ENCODE measurements at places on chromosomes 16 and 17. TPM values are rescaled to one million over a fixed set of nuclear protein-coding genes. Genes with fewer than 3 reads are reported as not detected.

DNA sequence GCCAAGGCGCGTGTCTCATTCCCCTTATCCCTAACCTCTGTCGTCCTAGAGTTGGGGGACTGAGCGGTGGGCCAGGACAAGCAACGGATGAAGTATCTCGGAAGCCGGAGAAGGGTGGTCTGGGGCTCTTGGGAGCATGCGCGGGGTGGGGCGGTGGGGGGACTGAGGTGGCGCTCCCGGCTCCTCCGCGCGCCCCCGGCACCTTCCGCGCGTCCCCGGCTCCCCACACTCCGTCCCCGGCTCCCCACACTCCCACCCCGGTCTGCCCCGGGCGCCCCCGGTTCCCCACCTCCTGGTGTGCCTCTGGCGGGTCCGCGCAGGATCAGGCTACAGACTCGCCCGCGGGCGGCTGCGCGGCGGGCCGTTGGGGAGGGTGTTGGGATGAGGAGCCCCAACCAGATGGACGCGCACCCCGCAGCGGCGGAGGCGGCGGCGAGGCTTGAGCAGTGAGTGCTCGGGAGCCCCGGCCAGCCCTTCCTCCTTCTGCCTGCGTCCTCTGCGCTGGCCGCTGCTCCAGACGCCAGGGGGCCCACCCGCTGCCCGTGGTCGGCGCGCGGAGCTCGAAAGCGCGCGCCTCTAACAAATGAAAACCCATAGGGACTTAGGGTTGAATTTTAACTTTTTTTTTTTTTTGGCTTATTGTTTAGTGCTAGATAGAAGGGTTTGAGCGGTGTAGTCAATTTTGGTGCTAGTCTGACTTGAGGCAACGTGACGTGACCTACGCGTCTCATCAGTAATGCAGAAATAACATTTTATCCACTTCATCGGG, 5.6 kb upstream of the CRYM start:
- no peak for DNase-seq

HASPIN gene
- total RNA-seq, result 13.1 TPM

MT1A gene
- total RNA-seq, result 2.0 TPM

SCNN1G gene
- not detected for total RNA-seq

DNA sequence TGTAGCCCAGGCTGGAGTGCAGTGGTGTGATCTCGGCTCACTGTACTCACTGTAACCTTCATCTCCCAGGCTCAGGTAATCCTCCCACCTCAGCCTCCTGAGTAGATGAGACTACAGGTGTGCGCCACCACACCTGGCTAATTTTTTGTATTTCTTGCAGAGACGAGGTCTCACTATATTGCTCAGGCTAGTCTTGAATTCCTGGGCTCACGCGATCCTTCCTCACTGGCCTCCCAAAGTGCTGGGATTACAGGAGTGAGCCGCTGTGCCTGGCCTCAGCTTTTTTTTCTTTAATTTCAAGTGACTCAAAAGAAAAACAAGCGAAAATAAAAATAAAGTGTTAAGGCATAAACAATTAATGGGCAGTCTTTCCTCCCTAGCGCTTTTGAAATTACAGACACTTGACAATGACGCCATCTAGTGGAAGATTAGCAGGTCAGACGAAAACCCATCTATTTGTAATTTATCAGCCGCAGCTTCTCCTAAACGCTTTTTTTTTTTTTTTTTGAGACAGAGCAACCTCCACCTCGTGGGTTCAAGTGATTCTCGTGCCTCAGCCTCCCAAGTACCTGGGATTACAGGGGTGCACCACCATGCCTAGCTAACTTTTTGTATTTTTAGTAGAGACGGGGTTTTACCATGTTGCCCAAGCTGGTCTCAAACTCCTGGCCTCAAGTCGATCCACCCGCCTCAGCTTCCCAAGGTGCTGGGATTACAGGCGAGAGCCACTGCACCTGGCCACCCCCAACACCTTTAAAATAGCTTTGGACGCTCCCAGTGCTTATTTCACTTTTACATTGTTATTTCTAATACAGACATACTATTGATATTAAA, 28.1 kb upstream of the PECAM1 start:
- DNase-seq, result peak; percentile 77

DNA sequence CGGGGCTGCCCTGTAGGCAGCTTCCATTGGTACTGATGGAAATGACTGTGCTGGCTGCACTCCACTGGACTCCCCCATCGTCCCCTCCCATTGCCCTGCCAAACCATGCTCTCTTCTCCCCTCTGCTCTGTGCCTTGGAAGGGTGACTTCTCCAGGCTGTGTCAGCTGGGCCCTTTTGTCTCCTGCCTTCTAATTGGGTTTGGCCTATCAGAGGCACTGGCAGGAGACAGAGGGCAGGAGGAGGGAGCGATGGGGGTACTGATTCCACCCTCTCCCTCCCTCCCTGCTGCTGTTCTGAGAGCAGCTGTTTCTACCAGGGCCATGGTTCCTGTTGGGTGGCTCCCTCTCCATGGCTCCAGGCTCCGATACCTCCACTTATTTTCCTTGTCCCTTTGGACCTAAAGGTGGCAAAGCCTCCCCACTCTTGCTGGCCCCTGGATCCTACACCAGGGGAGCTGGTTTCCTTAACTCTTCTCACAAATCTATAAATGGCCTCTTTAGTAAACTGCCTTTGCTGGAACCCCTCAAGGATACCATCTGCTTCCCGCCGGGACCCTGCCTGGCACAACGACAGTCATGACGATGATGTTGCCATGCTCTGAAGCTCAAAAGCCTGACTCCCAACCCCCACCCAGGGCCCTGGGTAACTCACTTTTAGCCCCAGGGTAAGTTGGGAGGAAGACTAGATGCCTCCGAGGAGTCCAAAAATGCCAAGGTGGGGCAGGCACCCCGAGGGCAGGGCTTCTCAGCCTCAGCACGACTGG, 123.8 kb upstream of the RPL38 start:
- no peak for DNase-seq

MGAT5B gene
- not detected for total RNA-seq

DNA sequence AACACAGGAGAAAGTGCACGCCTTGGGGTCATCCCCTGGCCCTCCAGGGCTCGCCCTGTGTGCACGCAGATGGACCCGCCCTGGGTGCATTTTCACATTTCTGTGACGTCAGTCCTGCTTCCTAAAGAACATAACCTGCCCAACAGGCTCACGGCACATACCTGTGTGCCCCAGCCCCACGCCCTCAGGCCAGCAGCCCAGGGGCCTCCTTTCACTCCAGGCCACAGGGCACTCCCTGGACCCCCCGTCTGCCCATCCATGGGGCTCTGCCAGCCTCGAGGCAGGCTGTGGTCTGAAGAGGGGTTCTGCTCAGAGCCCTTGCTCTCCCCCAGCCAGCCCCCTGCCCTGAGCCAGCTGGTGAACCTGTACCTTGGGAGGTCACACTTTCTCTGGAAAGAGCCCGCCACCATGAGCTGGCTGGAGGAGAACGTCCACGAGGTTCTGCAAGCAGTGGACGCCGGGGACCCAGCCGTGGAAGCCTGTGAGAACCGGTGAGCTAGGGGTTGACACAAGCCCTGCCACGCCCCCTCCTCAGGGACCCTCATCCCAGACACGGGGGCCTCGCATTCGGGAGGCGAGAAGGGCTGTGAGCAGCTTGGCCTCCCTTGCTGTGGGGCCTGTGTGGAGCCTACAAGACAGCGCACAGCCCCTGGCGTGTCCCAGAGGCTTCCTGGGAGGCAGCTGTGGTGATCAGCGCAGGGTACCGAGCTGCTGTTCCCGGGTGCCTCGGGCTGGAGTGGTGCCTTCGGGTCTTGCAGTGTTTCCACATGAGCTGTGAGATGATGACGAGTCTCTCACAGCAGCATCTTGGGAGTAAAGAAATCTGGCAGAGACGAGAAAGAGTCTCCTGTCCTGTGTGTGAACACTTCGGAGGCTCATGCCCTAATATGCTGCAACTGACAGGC, 13.8 kb upstream of the MC1R start:
- DNase-seq, result no peak

DNA sequence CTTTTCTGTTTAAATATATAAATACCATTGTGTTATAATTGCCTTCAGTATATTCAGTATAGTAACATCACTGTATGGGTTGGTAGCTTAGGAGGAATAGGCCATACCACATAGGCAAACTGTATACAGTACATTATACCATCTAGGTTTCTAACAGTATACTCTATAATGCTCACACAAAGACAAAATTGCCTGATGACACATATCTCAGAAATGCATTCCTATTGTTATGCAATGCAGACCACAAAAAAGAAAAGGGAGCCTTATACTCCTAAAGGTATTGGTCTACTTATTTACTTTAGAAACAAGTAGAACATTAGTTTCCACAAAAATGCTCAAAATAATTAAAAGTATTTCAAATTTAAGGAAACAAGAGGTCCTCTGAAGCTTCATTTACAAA, 47.9 kb downstream of the SETD6 start:
- no peak for DNase-seq

DNA sequence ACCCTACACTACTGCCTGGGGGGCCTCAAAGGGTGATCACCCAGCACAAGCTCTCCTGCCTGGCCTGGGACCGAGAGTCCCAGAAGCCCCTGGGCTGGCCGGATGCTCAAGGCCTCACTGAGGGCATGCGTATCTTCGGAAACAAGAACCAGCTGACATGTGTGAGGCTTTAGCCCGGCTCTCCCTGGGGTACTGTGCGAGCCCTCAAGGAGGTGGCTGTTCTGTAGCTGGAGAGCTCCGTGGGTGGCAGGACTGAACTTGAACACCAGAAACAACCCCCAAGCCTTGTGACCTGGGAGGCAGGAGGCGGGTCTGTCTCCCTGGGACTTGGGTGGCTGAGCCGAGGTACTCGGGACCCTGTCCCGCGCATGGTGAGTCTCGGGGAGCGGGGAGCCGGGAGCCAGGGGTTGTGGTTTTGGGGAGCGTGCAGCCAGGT, 7.0 kb downstream of the DPEP1 start:
- DNase-seq, result no peak

TRIM72 gene
- 0.23 TPM for total RNA-seq

GRCh38 chr16:81491541-81492188, 47.1 kb downstream of the CMIP start:
- DNase-seq, result no peak

COPZ2 gene
- total RNA-seq, result 4.2 TPM

GRCh38 chr17:2138318-2138717, 83.4 kb downstream of the HIC1 start:
- DNase-seq, result peak; percentile 7

DNA sequence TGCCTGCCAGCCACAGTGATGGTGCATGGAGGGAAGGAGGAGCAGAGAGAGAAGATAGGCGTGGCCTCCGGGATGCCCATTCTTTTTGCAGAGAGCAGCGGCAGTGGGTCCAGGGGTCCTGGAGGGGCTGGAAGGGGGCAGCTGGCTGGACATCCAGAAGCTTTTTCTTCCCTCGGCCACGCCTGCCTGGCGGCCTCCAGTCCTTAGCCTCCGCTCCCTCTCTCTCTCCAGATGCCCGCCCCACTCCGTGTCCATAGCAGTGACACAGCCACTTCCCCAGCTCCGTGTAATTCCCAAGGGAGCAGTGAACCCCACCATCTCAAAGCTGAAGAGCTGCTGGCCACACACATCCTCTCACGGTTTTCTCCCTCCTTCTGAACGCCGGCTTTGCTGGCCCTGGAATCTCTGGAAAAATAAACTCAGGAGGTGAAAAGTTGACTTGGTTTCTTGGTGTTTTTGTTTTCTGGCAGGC, 26.3 kb upstream of the CDC42EP4 start:
- no peak for DNase-seq

DNA sequence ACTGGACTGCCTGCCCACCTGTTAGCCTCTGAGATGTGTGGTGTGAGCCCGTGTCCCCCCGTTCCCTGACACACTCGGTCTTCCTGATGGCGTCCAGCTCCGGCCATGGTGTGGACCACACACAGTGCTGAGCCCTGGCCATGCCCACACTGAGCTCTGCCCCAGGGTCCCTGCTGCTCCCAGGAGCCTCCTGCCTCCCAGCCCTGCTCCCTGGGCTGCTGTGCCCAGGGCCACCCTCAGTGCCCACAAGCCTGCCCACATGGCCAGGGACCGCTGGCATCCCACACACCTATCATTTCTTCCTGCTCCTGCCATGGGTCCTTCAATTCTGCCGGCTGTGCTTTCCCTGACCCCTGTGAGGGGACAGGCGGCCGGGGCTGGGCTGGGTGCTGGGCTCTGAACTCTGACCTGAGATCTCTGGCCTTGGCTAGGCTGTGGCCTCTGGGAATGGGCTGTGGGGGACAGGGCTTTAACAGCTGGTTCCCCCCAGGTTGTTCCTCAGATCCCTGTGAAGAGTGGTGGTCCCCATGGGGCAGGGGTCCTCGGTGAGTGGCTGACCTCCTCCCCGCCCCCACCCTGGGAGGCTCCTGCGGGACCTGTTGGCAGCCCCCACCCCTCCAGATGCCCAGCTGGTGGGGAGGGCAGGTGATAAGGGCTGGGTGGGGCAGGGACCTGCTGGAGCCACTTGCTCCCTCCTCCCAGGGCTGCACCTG, 4.0 kb downstream of the CEMP1 start:
- DNase-seq, result no peak

GRCh38 chr17:72816406-72816805, 276.1 kb downstream of the SLC39A11 start:
- DNase-seq, result no peak

DNA sequence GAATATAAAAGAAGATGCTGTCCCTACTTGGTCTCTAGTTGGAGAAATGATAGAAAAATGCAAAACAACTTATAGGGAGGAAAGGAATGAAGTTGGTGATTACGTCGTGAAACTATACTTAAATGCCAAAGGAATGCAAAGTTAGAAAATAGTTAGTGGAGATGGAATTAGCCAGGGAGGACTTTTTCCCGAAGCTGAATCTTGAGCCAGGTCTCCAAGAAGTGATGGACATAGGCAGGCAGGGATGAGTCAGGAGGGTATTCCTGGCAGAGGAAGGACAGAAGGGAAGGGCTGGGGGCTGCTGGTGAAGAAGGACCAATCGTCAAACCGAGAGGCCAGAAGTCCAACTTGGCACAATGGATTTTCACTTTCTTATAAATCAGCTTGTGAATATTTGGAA, 1.8 kb downstream of the SNTB2 start:
- DNase-seq, result no peak

IGF2BP1 gene
- total RNA-seq, result not detected

- DNase-seq, result no peak
Measured at GRCh38 chr17:1420163-1420562, 20.1 kb upstream of the YWHAE start.

- DNase-seq, result no peak
Measured at GRCh38 chr17:50180111-50180510, 14.3 kb downstream of the SGCA start.

ALOX15 gene
- total RNA-seq, result not detected

GRCh38 chr17:3983606-3984484, 19.6 kb upstream of the ATP2A3 start:
- no peak for DNase-seq

GRCh38 chr16:74776926-74777325, 2.3 kb upstream of the FA2H start:
- no peak for DNase-seq

GRCh38 chr17:34671191-34671590, 91.8 kb downstream of the TMEM132E start:
- no peak for DNase-seq

GRCh38 chr17:59367657-59368045, 36.2 kb downstream of the YPEL2 start:
- no peak for DNase-seq

GRCh38 chr16:56724191-56724590, 5.7 kb upstream of the NUP93 start:
- no peak for DNase-seq
